ENCODE measurements at places on chromosomes 1 and 21.

GRCh38 chr1:55708781-55709180, 493.6 kb upstream of the USP24 start:
- DNase-seq = no peak

DNA sequence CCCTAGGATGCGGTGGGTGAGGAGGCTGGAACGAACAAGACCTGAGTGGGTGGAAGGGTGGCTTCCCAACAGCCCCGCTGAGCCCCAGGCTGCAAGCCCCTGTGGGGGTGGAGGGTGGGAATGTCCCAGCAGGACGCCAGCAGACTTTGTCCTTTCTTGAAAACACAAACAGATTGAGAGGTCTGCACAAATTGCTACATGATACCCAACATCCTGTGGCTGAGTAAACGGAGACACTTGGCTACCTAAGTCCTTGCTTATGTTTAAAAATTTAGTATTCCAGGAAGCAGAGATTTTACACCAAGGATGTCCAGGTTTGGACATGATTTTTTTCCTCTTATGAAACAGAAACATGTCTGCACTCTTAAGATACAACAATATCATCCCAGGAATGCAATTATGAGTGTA, 11.8 kb upstream of the F3 start:
- no peak for DNase-seq

GRCh38 chr1:200873671-200874397, 1.1 kb downstream of the GPR25 start:
- DNase-seq = no peak

GRCh38 chr1:6298940-6299465, 38.1 kb upstream of the GPR153 start:
- DNase-seq = no peak
